ENCODE measurements at places on chromosomes 16 and 17.

DNA sequence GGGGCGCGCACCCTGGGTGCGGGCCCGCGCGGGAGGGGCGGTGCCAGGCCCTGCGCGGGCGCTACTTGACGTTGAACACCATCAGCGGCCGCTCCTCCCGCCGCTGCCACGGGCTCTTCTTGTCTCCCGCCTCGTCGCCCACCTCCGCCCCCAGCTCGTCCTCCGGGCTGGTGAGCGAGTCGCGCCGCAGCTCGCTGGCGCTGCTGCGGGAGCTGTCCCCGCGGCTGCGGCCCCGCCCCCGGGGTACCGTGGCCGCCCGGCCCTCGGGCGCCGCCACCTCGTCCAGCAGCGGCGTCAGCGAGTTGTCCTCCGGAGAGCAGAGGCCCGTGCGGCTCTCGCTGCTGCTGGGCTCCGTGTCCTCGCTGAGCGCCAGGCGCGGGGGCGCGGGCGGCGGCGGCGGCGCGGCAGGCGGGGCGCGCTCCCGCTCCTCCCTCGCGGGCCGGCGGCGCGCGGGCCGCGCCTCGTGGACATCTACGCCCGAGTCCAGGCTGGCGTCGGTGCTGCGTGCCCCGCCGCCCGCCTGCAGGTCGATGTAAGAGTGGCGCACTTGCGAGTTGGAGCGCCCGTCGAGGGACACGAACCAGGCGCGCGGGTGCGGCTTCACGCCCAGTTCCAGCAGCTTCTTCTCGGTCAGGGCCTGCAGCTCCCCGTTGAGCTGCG lies 8.7 kb downstream of the GRN start:
- DNase-seq: no peak
- H3K27me3 ChIP-seq: no peaks in the 10 kb centered on the region
- H3K36me3 ChIP-seq: peaks cover 2% of the 10 kb centered on the region
- H3K4me1 ChIP-seq: peaks cover 12% of the 10 kb centered on the region
- no peak overlapping the region for H3K27ac ChIP-seq

GRCh38 chr16:84541999-84542817 lies 37.7 kb upstream of the MEAK7 start:
- DNase-seq: no peak
- H3K4me3 ChIP-seq: no peak overlapping the region
- no peak overlapping the region for H3K27ac ChIP-seq
- H3K36me3 ChIP-seq: peaks cover 2% of the 10 kb centered on the region
- H3K27me3 ChIP-seq: no peaks in the 10 kb centered on the region
- peaks cover 13% of the 10 kb centered on the region for H3K4me1 ChIP-seq

- no peaks in the 10 kb centered on the region for H3K36me3 ChIP-seq
- H3K27me3 ChIP-seq: no peaks in the 10 kb centered on the region
- no peak for DNase-seq
- H3K4me1 ChIP-seq: peaks cover 4% of the 10 kb centered on the region
- H3K27ac ChIP-seq: no peak overlapping the region
- no peak overlapping the region for H3K4me3 ChIP-seq
Measured at GRCh38 chr17:78163881-78164747, 4.3 kb upstream of the SYNGR2 start.

DNA sequence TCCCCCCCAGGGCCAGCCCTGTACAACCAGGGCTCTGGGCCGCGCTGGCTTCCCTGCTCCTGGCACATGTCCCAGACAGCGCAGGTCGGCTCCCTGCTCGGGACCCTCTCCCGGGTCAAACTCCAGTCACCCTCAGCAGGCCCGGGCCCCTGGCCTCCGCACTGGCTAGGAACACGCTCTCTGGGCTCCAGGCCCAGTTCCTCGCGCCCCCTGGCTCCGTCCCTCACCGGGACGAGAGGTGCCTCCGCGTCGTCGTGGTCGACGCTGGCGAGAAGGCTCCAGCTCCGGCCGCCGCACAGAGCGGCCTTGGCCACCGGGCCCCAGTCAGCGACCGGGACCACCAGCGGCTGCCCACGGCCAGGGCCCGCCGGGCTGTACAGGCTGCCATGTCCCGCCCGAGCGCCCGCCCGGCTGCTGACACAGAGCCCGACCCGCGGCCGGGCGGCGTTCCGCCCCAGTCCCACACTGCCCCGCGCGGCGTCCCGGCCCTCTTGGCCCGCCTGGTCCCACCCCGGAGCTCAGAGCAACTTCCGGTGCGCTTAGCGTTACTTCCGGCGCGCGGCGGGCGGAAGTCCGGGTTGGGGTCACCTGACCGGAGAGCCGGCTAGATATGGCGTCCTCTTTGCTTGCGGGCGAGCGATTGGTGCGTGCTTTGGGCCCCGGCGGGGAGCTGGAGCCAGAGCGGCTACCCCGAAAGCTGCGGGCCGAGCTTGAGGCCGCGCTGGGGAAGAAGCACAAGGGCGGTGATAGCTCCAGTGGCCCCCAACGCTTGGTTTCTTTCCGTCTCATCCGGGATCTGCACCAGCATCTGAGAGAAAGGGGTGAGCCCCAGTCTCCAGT lies at the start of gene POLDIP2:
TSS of gene POLDIP2 (minus strand) at position 467 of the 840 bp plus-strand sequence. CDS start at position 388, 79 bp downstream.
- H3K4me3 ChIP-seq: peak within 1 kb of the TSS; percentile 94
- DNase-seq: peak; percentile 96
- H3K36me3 ChIP-seq: no peaks in the 10 kb centered on the region

DNA sequence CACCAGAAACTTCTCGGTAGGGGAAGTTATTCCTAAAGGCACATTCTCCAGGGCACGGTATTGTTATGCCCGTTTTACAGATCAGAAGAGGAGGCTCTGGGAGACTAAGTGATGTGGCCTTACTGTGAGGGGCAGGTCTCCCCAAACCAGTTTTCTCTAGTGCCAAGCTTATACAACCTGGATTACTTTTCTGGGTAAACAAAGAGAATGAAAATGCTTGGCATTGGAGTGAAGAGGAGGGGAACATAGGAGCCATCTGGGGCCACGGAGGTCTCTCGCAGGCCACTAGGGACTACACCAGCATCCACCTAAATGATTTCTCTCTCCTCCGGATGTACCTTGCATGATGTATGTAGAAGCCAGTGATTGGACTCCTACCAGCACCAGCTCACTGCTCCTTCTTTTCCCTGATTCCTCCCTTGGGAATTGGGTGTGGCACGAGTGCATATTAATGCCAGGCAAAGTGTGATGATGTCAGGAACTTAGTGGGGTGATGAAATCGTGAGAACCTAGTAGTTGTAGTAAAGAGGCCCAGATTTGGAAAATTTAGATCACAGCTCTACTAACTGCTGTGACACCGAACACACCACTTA lies 674 bp downstream of the TOM1L1 start:
- peaks cover 6% of the 10 kb centered on the region for H3K4me1 ChIP-seq
- no peak overlapping the region for H3K27ac ChIP-seq
- H3K27me3 ChIP-seq: peaks cover 43% of the 10 kb centered on the region
- no peaks in the 10 kb centered on the region for H3K36me3 ChIP-seq
- peak overlapping the region; percentile 82 for H3K4me3 ChIP-seq

DNA sequence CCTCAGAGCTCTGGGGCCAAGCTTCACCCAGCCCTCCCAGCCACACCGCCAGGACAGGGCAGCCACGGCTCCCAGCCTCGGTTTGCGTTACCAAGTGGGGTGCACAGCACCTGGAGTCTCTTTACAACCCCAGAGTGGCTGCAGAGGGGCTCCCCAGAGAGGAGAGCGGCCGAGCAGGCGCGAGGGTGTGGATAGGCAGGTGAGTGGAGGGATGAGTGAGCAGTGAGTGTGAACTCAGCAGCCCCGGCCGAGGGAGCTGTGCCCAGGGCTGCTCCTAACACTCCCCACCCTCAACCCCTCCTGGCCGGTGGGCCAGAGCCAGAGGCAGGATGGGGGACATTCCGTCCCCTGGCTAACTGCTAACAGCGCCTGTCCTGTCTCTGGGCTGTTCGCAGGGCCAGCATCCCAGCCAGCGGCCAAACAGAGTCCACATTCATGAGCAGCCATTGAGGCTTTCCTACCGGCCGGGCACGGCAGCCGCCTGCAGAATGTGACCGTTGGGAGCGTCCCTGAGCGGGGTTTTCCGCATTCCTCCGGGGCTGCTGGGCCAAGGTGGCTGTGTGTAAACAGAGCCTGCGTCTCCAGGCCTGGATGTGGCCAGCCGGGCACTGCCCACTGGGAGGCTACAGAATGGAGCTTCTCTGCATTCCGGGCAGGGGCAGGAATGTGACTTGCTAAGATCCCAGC lies 5.3 kb downstream of the ZNF469 start:
- peaks cover 7% of the 10 kb centered on the region for H3K4me1 ChIP-seq
- no peak overlapping the region for H3K4me3 ChIP-seq
- no peaks in the 10 kb centered on the region for H3K36me3 ChIP-seq
- DNase-seq: no peak
- no peak overlapping the region for H3K27ac ChIP-seq

Data from T-helper 17 cell (primary cell).